ENCODE measurements at places on chromosomes 16 and 17.

GRCh38 chr17:72953621-72954020 is 138.9 kb downstream of the SLC39A11 start:
- DNase-seq = no peak

DNA sequence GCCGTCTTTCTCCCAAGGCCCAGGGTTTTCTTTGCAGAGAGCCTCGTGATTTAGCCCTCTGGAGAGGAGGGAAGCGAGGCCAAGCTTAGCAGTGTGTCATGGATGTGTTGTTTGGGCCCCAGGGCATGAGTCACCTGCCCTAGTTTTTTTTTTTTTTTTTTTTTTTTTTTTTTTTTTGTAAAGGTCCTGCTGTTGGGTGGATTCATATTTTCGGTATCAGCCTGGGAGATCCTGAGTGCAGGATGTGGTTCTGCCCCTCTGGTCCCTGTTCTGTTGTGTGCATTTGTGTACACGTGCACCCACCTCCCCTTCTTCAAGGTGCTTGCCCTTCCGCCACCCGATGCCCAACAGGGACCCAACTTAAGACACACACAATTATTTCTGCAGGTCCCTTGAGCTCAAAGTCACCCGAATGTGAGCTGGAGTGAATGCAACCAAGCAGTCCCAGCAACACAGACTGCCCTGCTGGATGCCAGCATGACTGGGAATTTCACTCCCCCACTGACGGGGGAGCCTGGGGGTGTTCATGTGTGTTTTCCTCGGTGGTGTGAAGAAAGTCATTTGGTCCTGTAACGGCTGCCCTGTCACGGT is 265.8 kb upstream of the TNRC6C start:
- no peak for DNase-seq

- no peak for DNase-seq
These were observed 4.9 kb upstream of the ACTG1 start for GRCh38 chr17:81517339-81518112.

- DNase-seq = no peak
These were observed 51.7 kb downstream of the GAN start for GRCh38 chr16:81366316-81366932.

- no peak for DNase-seq
These were observed 9.6 kb downstream of the VPS4A start for GRCh38 chr16:69320740-69321073.

- no peak for DNase-seq
These were observed 57.7 kb downstream of the SHISA9 start for GRCh38 chr16:12959072-12959471.

DNA sequence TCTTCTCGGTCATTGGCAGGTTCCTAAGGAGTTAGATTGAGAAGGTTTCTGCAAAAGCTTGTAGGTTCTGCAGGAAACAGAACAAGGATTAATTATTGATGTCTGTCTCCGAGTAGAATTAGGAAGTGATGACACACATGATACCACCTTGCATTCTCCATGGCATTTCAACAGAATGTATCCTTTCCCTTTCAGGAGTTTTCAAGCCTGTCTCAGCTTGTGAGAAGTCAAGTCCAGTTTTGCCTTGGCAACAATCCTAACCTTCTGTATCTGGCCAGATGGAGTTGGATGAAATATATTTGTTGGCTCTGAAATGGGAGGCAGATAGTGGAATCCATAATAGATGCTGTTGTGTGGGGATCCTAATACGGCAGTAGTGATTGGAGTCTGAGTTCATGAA is 235.5 kb downstream of the SHISA9 start:
- no peak for DNase-seq

GRCh38 chr17:1786708-1787107 is 24.8 kb downstream of the SERPINF1 start:
- DNase-seq = no peak

DNA sequence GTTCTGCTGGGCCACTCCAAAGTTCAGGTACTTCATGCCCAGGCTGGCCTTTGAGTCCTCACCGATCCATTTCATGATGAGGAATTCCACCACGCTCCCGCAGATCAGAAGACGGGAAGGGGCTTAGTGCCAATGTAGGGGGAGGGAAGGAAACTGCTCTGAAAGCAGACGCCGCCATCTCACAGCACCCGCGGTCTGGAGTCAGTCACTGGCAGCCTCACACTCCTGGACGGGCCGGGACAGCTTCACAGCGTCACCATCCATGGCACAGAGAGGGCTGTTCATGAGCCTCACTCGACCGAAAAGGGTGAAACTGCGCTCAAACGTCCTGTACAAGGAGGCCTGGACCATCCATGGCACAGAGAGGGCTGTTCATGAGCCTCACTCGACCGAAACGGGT is 62.0 kb downstream of the RPH3AL start:
- DNase-seq = no peak

- no peak for DNase-seq
These were observed 12.8 kb downstream of the KCNJ18 start for GRCh38 chr17:21705021-21705601.

DNA sequence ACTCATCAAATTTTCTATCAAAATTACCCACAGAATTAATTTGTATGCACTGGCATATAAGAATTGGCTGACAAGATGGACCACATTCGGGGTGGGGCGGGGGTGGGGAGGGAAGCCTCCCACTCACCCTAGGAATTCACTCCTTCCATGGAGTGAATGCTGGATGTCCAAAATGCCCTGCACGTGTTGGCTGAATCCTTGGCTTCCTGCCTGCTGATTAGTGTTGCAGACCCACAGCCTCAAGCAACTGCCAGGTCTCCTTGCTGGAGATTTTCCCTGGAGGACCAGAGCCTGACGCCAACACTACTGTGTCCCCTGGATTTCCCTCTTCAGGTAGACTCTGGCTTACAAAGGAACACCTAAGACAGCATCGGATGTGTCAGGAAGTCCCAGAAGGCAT is 575.7 kb upstream of the CDH11 start:
- DNase-seq = no peak

Measured in activated CD8-positive, alpha-beta memory T cell treated with anti-CD3 and anti-CD28 coated beads for 4 hours (primary cell).